NCI-H1436 treated with DMSO at 0.1 percent for 48 hours (cell line): ENCODE measurements at places on chromosomes 16 and 17.
A peak's percentile ranks its signal among the peaks of the same experiment; 100 is the strongest.

DNA sequence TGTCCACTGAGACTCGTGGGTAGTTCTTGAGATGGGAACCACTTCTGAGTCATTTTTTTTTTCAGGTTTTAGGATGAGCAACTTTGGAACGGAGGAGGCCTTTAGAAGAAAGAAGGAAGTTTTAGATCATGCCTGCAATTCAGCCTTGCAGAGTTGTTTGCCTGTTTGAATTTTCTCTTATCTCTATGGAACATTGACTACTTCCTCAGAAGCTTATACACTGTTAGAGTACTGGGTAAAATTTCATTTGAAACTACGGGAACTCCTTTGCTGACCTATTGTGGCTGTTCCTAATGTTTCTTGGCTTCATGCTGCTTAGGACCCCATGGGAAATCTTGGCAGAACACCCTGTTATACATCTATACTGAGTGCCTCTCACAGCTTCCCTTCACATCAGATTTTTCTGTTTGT lies 70.8 kb downstream of the MAP2K6 start:
- no peak for DNase-seq

GRCh38 chr16:31874366-31875111 lies 932 bp downstream of the ZNF267 start:
- no peak for DNase-seq

DNA sequence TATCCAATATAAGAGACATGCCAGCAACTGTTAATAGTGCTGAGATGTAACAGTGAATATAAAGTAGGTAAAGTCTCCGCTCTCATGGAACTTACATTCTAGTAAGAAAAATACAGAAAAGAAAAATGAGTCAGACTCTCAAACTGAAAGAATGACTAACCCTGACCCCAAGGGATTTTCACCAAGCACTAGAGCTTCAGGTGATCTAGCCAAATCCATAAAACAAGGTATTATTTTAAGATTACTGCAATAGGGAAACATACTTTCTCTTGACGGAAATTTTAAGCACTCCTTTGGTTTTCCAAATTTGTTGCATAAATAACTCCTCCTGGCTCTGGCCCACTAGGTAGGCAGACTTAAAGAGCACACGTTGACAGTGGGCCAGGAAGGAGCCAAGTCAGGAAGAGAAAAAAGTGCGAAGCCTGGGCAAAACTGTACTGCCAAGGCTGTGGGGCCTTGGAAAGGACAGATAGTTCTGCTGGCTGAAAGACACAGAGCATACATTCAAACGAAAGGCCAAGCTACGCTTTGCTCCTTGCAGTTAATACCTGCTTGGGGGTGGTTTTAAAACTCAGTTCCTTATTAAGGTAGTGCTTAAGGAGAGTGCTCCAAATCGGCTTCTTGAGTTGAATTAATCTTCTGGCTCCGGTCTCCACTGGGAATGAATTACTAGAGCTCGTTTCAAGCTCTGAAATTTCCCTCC lies 1.4 kb downstream of the GOT2 start:
- DNase-seq: no peak

DNA sequence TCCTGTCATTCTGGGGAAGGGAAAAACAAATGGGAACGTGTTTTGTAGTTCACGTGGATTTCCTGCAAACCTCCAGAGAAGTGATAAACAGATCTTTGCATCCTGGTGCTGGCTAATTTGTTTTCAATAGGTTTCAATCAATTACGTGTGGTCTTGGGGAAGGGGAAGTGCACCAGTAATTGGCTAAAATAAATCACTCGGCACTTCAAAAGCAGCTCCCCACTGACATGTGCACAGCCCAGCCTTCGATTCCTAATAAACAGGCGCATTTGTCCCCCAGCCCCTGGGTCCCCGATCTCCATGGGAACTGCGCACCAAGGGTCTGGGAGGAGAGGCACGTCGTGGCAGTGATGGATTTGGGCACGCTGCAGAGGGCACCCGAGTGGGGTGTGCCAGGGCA lies 112.9 kb upstream of the GSE1 start:
- no peak for DNase-seq

- no peak for DNase-seq
Measured at GRCh38 chr16:84827897-84828296, 8.1 kb downstream of the CRISPLD2 start.

GRCh38 chr17:4324463-4324862 lies 42.0 kb downstream of the UBE2G1 start:
- no peak for DNase-seq

GRCh38 chr17:19345067-19345460 lies 17.5 kb downstream of the B9D1 start:
- no peak for DNase-seq

DNA sequence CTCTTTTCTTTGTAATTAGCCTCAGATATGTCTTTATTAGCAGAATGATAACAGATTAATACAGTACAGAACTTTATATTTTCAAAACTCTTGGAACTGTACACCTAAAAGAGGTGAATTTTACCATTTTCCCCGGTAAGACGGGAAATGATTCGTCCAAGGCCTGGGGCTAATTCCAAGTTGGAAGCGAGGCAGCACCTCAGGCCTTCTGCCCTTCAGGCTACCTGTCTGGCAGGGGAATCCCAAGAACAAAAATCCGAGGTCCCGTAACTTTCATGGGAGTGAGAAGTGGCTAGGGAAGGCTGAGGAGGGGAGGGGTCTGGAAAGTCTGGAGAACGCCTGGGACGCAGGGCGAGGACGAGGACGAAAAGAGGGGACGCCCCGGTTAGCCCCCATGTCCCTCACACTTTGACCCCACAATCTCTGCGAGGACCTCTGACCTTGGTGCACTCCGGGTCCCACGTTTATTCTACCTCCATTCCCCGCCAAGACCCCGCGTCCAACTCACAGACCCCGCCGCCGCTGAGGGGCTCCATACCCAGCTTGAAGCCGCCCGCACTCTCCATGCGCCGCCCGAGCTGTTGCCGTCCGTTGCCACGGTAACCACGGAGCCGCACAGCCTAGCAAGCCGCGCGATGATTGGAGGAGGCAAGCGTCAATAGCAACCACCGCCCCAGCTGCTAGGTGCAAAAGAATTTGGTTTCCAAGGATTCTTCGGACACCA lies at the start of gene HYDIN:
HYDIN (minus strand) TSS at position 601 of the 724 bp plus-strand sequence. CDS start 43,827 bp downstream, outside the sequence.
- no peak for DNase-seq

GRCh38 chr17:49881054-49881402 lies 33.2 kb upstream of the TAC4 start:
- no peak for DNase-seq

DNA sequence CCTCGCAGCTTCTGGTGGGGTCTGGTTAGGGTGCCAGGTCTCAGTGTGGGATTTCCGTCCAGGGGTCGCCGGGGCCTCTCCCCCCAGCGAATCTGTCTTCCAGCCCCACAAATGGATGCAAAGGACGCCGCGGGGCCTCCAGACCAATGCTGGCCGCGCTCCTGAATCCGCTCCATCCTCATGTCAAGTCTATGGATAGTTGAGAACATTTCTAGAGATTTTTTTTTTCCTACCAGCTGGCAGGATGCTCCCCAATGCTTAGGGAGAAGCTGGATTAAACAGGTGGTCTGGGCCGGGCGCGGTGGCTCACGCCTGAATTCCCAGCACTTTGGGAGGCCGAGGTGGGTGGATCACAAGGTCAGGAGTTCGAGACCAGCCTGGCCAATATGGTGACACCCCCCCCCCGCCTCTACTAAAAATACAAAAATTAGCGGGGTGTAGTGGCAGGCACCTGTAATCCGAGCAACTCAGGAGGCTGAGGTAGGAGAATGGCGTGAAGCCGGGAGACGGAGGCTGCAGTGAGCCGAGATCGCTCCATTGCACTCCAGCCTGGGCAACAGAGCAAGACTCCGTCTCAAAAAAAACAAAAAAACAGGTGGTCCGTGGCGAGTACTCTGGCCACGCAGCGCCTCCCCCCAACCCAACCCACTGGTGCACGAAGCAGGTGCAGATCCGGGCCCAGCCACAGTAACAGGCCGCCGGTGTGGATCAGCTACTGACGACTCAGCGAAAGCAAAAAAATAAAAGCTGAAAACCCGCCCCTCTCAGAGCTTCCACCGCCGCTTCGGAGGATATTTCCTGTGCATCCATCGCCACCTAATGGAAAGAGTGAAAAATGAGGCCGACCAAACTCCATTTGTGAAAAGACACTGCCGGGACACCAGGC lies 1.1 kb upstream of the NXN start:
- DNase-seq: peak; percentile 52

GRCh38 chr16:54929090-54930004 lies 1.3 kb upstream of the IRX5 start:
- DNase-seq: peak; percentile 96

DNA sequence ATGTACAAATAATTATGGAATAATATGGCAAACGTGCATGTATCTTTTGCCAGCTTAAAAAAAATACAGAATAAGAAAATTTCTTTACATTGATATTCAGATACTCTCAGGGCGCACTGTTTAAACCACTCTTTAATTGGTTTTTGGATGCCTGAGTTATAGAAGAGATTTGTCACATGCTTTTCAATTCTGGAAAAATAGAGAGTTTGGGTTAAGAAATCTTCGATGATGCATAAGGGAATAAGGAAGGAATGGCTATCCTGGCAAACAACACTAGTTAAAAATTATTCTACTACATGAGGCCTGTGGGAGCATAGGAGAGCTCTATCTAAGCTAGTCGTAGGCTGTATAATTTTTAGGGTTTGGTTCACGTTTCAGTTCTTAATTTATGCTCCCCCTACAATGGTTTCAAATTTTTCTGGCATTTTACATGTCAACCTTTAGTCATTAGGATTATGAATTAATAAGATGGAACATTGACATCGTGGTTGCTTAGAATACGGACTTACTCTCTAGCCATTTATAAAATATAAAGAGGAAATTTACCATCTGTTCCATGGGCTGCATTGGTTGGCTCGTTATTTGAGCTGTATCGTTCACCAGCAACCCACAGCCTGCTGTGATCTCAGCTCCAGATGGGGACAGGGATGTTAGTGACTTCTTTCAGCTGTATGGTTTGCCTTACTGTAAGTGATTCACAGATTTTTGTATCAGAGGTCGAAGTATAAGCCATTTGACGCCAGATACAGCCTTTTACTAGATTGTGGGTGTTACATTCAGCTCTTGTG lies 15.9 kb downstream of the NARF start:
- DNase-seq: no peak

DNA sequence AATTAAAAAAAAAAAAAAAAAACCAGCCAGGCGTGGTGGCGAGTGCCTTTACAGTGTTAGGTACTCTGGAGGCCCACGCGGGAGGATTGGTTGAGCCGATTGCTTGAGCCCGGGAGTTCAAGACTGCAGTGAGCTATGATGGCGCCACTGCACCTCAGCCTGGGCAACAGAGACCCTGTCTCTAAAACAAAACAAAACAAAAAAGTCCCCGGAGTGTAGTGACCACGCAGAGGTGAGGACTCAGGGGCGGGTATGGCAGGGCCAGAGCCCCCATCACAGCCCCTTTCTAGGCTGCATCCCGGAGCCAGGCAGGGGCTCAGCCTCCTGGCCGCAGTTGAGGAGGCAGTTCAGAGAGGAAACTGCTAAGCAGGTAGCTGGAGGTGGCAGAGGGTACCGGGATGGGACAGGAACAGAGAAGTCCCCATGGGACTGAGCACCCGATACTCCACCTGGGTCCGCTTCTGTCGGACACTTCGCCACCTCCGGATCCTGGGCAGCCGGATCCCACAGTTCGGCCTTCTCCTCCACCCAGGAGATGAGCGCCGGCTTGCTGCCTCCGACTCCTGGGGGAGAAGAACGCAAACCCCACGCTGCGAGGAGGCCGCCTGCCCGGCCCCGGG lies 800 bp downstream of the ZNF747 start:
- no peak for DNase-seq
